Stimulated activated CD4-positive, alpha-beta T cell treated with anti-CD3 and anti-CD28 coated beads, TNF-alpha, amount 100 ng/mL, for 24 hours (primary cell): ENCODE measurements at places on chromosomes 2 and 18.

DNA sequence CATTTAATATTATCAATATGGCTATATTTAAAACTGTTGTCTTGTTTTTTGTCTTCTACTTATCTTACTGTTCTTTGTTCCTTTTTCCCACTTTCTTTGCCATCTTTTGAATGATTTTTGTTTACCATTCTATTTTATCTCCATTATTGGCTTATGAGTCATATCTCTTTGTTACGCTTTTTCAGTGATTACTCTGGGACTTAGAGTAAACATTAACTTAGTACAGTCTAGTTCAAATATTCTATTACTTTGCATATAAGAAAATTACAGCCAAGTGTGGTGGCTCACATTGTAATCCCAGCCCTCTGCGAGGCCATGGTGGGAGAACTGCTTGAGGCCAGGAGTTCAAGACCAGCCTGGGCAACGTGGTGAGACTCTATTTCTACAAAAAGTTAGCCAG, 26.1 kb downstream of the ADCY3 start:
- DNase-seq, result no peak

DNA sequence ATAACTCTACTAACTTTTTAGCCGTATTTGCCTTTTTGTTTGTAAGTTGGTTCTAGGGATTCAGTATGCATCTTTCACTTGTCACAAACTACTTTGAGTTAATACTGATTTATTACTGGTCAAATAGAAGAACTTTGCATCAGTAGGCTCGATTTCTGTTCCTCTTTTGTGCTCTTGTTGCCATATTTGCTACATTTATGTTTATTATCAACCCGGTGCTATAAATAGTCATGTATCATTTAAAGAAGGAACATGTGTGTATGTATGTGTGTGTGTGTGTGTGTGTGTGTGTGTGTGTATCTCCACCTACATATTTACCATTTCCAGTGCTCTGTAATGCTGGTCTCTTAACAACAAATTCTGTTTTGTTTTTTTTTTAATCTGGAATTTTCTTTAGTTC, 79.6 kb upstream of the B3GNT7 start:
- DNase-seq, result no peak

- no peak for DNase-seq
These were observed 317.3 kb upstream of the THUMPD2 start for GRCh38 chr2:40096360-40096759.

DNA sequence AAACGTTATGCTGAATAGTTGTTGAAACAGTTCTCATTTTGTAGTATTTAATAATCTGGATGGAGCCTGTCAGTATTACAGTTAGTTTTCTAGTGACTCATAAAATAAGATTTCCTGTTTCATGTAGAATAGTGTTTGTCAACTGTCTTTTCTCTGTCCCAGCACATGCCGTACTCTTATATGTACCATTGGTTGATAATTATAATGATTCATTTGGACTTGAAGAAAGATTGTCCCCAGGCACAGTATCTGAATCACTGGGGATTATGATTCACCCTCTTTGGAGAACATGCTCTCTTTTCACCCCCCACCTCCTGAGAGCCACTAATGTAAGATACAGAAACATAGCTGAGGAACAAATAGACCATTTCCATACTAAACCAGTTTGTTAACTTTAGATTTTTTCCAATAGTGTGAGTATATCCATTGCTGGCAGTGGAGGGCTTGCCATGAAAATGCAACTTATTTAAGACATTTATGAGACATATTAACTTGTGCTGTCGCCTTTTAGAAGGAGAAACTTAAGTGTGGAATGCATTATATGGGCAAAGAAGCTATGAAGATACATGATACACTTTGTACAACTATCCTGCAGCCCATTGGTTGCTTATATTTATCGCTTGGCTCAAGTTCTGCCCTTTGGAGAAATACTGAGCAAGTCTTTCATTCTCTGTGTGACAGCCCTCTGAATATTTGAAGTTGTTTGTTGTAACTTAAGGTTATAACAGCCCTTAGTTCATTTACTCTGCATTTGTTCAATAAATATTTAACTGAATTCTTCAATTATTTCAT, 12.4 kb downstream of the COPS8 start:
- DNase-seq, result no peak

DNA sequence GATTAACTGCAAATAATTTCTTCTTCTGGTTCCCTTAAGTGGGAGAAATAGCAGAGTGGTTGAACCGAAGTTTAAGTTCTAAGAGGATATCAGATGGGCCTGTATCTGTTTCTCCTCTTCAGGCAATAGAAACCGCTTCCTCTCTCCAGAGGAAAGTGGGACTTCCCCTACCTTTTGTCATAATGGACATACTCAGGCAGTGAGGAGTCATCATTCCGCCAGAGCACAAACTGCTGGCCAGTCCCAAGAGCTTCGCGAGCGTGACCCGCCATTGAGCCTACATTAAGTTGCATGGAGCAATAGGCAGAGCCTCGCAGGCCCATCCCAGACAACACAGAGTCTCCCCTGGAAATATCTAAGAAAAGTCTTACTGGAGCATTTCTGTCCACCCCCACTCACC, 158.9 kb downstream of the LDLRAD4 start:
- DNase-seq, result no peak

DNA sequence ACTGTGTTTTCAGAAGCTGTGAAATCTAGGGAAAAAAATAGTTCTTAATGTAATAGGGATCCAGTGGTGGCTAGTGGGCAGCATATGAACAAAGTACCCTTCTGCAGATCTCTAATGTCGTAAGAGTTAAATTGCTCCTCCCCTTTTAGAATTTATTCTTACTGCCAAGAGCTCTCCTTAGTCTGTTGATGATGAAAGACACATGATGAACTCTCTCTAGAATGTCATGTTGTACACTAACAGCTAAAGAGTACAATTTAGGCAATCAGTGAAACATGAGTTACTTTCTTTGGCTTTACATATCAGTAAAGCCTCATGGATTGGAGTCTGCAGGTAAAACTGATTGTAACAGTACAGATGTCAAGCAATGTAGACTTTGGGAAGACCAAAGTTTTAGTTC, 84.2 kb downstream of the SLC39A10 start:
- DNase-seq, result no peak

DNA sequence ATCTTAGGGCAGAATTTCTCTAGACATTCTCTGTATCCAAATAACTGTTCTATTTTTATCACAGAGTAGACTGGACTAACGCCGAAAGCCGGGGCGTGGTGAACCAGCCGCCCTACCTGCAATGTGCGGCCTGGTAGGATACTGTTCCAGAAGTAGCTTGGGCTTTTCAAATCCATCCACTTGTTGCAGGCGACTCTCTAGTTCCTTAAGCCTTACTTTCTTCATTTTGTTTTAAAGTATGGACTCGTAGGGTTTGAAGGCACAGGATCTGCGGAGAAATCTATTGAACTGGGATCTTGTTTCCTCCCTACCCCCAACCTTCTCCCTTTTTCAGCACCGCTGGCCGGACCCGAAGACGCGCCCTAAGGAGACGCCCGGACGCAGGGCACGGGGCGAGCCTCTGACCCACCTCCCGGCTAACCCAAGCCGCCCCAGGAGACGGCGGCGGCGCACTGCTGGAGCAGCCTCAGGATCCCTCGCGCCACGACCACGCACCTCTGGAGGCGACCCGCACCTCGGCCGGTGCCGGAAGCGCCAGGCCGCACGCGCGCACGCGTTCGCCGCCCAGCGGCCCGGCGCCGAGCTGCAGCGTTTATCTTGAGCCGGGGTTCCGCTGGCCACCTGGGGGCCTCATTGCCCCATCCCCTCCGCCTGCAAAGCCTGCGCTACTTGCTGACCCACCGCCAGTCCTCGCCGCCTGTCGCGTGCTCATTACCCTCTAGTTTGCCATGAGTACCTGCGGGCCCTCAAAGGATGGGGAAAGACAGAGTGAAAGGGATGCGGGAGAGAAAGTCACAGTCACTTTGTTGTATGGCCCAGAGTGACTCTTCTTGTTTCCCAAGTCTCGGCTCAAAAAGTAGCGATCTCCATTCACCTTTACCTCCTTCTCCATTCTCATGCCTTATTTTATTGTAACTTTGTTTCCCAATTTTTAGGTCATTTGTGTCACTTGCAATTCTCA, at the start of gene METTL5:
Gene METTL5, minus strand, starts transcription at position 533 of the 961 bp plus-strand sequence. Its CDS starts 308 bp downstream, at position 225.
- peak; percentile 79 for DNase-seq

DNA sequence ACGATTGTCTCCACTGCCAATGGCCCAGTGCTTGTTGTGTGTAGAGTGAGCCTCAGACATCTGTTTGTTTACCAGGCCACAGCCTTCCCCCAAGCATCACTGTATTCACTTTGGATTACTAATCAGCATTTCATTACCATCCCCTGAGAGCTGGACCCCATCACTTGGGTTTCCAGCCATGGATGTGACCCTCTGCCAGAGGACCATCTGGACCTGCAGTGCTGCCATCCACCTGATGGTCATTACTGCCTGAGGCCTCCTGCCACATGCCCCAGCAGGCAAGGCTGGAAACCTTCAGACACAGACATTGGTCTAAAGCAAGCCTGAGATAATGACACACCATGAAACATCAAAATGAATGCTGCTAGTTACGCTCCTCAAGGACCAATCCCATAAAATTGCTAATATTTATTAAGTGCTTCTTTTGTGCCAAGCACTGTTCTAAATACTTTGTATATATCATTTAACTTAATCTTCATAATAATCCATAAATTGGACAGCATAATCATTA, 2096.3 kb upstream of the CELF4 start:
- DNase-seq, result no peak

GRCh38 chr18:68034296-68034695, 517.8 kb upstream of the DSEL start:
- DNase-seq, result no peak

DNA sequence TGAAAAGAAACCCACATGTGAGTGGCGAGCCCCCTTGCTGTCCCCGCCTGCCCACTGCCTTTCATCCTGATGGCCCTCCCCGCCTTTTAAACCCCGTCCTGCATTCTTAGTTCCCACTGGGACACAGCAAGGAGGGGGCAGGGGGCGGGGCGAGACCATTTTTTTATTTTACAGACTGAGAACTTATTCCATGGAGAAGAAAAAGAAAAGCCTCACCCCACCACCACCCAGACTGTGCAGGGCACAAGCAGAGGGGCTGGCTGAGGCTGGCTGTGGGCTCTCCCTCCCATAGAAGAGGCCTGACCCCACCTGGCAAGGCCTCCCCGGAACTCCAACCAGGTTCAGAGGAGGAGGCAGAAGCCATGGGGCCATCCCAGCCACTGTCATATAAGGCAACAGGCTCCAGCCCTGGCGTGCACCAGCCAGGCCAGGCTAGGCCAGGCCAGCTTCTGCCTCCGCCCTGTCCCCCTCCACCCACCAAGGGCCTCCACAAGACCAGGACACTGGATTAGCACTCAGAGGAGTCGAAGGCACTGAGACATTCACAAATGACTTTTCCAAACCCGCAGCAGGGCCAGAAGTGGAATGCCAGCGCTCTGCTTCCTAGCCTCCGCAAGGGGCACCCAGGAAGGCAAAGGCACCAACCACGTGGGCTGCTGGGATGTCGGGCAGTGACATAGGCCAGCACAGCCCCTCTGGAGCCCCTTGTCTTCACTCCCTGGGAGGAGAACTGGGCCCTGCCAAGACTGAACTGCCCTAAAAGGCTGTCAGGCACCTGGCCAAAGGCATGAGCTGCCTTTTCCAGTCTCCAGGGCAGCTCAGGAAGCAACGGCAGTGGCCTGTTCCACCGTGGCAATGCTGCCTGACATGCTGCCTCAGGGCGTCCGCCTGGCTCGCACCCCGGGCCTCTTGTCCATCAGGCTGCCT, 37.5 kb upstream of the SEMA4C start:
- DNase-seq, result no peak

GRCh38 chr2:165706960-165707487, 87.0 kb downstream of the GALNT3 start:
- no peak for DNase-seq

- DNase-seq, result no peak
These were observed 77.1 kb downstream of the SPATS2L start for GRCh38 chr2:200383380-200384110.

GRCh38 chr2:33340280-33340679, 136.2 kb upstream of the RASGRP3 start:
- no peak for DNase-seq

DNA sequence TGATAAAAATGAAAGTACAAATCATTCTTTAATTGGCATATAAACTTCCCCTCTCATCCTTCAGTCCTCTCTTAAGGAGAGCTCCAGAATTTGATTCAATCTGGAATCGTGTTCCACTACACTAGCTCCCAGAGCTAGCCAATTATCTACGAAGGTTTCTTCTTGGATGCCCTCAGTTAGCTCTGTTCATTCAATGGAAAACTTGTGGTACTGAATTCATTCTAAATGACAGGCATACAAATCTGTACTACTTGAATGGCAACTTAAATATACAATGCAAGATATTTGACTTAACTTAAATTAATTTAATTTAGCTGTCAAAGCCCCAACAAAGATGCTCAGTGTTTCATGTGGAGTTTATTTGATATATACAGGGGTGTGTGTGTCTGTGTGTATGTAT, 1474.2 kb upstream of the CELF4 start:
- DNase-seq, result no peak

DNA sequence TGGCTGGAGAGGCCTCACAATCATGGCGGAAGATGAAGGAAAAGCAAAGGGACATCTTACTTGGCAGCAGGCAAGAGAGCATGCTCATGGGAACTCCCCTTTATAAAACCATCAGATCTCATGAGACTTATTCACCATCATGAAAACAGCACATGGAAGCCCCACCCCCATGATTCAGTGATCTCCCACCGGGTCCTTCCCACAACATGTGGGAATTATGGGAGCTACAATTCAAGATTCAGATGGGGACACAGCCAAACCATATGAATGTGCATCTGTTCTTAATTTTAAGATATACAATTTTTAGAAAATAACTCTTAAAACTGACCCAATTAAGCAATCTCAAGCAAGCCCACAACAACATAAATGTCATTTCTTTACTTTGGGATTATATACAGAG, 12.6 kb downstream of the C18orf63 start:
- DNase-seq, result no peak

DNA sequence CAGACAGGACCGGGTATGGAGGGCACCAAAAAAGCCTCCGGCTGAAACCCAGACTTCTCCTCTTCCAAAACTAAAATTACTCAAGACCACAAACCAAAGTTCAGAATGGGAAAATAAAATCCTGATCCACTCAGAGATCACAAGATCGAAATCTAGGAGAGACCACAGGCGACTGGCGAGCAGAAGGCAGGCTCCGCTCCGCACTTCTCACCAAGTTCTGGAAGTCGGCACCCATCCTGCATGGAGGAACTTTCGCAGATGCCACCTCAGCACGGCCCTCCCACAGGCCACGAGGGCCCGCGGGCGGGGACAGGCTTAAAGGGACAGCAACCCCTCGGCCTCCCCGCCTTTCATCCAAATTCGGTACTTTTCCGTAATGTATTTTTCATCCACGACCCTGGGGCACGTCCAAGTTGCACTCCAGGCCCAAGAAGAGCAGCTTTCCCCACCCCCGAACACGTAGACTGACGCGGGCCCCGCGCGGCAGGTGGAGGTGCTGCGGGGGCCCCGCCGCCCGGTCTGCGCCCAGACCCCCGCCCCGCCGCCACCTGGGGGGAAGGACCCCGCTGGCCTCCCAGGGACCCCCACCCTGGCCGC, 43.7 kb downstream of the HDLBP start:
- peak; percentile 56 for DNase-seq

DNA sequence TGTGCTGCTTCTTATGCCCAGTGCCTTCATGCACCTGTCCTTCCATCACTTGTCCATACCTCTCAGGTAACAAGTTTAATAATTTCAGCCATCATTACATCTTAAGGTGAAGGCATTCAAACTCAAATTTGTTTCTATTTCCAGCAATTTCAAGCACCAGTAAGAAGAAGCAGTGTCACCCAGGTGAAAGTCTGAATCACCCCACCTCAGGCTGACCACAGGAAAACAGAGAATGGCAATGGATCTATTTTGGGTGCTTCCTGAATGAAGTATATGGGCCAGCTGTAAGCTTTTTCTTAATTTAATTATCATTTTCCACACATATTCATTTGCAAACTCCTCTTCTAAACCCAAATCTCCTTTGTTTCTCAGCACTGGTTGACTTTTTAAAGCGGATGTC, 372.7 kb upstream of the SOX11 start:
- DNase-seq, result no peak
